ENCODE measurements at places on chromosomes 13 and 19.

DNA sequence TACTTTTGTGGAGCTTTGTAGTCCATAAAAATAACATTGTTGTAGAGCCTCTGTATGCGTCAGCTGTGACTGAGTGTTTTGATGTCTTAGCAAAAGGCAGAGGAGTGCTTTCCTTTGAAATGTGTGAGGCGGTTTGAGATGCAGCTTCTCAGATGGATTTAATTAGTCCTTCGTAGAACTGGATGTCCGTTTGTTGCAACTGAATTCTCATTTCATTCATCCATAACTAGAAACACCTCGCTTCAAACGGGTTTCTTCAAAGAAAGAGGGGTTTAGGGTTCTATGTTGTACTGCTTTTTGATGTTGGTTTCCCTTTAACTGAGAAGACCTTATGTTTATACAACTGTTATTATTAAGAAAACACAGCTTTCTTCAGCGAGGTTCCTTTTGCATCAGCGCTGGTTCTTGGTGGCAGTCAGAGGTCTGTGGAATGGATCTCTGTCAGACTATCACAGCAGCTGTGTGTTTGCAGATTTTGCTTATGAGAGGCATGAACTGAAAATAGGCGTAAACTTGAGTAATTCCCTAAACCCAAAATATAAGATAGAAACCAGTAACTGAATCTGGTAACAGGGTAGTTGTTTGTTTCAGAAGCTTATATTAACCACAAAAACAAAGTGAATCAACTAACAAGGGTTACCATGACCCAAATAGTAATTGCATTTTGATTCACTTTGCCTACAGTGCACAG lies 194.4 kb downstream of the GGACT start:
- H3K4me3 ChIP-seq: no peak overlapping the region
- ATAC-seq: no peak
- H3K27ac ChIP-seq: peak overlapping the region; percentile 53
- H3K4me1 ChIP-seq: peaks cover 9% of the 10 kb centered on the region
- no peaks in the 10 kb centered on the region for H3K27me3 ChIP-seq

DNA sequence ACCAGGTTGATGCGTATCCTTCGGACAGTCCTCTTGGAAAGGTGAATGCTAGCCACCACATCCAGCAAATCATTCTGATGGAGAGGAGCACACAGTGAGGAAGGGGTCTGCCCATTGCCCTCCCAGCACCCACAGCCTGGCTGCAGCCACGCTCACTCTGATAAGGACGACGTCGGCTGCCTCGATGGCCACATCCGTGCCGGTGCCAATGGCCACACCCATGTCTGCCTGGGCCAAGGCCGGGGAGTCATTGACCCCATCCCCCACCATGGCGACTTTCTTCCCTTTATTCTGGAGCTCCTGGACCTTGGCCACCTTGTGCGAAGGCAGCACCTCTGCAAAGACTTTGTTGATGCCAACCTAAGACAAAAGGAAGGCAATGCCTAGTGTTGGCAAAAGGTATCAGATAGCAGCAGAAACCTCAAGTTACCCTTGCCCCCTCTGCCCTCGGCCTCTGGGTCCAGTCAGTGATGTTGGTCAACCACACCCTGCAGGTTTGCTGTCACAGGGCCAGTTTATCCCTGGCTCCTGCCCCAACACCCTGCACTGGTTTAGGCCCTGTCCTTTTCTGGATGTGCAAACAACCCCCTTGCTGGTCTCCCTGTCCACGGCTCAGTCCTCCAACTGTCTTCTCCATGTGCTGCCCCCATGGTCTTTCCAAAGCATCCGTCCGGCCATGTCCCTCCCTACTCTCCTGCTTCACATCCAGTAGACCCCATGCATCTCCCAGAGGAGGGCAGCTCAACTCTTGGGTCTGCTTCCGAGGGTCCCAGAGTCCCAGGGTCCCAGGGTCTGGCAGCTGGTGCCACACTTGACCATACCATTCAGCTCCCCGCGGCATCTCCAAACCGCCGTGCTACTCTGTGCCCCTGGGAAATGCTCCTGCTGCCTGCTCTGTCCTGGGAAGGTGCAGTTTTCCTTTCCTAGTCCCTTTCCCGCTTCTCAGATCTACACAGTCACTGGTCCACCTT lies 73.6 kb downstream of the ATP7B start:
- no peak overlapping the region for H3K27ac ChIP-seq
- H3K4me1 ChIP-seq: no peaks in the 10 kb centered on the region
- no peak for ATAC-seq
- H3K4me3 ChIP-seq: no peak overlapping the region

DNA sequence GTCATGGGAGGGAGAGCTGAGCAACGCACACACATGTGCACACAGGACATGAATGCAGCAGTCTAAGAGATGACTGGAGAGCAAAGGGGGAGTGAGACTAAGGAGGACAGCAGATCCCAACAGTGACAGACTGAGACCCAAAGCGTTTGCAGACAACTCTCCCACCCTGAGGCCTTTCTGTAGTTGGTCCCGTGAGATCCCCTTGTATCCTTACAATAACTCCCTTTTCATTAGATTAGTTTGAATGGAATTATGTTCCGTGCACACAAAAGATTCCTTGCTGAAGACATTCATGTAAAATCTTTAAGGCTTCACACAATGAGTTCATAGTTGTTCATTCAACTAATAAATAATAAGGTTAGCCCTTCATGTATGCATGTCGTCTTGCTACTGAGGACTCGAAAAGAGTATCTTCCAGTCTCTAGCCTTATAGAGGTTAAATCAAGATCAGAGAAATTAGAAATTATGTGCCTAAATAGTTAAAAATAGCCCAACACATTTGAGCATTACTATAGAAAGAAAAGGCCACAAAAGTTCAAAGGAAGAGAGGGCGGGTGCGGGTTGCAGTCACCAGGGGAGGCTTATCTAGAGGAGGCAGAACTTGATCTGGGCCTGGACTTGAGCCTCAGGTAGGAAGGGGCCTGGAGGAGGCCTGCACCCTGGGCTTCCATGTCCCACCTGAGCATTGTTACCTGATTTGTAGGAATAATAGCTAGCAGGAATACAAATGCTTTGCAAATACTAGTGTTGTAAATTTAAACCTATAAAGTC lies 3.1 kb upstream of the GTF3A start:
- no peaks in the 10 kb centered on the region for H3K36me3 ChIP-seq
- no peak for ATAC-seq
- no peak overlapping the region for H3K4me3 ChIP-seq
- H3K4me1 ChIP-seq: peaks cover 25% of the 10 kb centered on the region
- no peak overlapping the region for H3K27ac ChIP-seq

- no peak for ATAC-seq
- peaks cover 67% of the 10 kb centered on the region for H3K4me1 ChIP-seq
- no peaks in the 10 kb centered on the region for H3K36me3 ChIP-seq
- H3K4me3 ChIP-seq: no peak overlapping the region
Observed at GRCh38 chr13:98988277-98988676, 10.4 kb upstream of the DOCK9 start.

DNA sequence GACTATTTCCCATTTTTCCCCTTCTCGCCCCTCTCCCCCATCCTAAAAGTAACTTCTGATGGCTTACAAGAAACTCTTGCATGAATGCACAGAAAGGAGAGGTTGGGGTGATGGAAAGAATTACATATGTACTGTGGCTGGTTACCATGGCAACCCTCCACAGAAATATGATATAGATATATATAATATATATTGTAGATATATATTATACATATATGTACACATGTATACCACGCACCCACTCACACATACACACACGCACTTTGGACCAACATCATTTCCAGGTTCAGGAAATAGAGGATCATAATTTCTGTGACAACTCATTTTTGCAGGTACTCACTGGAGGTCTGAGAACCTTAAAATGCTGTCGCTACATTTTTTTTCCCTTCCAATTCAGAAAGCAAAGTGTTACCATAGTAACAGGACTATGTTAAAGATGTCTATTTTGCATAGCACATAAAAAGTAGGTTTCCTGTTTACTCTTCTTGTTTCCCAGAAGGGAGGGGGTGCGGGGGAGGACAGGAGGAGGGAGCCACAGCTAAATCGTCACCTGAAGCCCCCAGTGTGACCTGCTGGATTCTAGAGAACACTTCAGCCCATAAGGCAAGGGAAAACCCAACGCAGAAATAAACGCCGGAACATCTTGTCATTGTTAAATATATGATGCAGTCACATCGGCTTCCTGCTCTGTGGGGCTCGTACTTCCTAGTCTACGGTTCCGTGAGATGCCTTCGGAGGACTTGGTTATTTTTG lies 44.7 kb downstream of the EFNB2 start:
- H3K36me3 ChIP-seq: no peaks in the 10 kb centered on the region
- H3K4me3 ChIP-seq: no peak overlapping the region
- peak overlapping the region; percentile 67 for H3K27ac ChIP-seq
- H3K27me3 ChIP-seq: no peaks in the 10 kb centered on the region

GRCh38 chr19:11434703-11435056 lies 241 bp downstream of the ODAD3 start:
- no peaks in the 10 kb centered on the region for H3K27me3 ChIP-seq
- H3K27ac ChIP-seq: peak overlapping the region; percentile 88
- peaks cover 34% of the 10 kb centered on the region for H3K36me3 ChIP-seq
- no peaks in the 10 kb centered on the region for H3K4me1 ChIP-seq
- ATAC-seq: no peak

- H3K4me3 ChIP-seq: no peak overlapping the region
- peaks cover 16% of the 10 kb centered on the region for H3K27me3 ChIP-seq
- H3K4me1 ChIP-seq: no peaks in the 10 kb centered on the region
- no peak overlapping the region for H3K27ac ChIP-seq
Observed at GRCh38 chr13:113371061-113371460, 7.1 kb upstream of the GRTP1 start.

DNA sequence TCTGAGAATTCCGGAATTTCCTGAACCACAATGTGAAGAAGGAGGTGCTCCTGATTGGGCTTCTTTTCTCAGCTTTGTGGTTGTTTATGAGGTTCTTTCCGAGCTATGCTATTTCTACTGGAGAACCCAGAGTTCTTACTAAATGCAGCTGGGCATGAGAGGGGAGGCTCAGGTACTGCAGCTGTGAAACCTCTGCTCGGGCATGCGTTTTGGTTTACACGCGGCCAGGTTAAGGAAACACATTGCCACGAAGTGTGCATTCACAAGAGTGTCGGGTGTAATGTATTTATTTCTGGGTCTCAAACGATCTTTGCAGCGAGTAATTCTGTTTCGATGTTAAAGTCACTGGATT lies 661 bp upstream of the MIR17HG start:
- no peak for ATAC-seq
- peak overlapping the region; percentile 96 for H3K27ac ChIP-seq
- H3K27me3 ChIP-seq: peaks cover 33% of the 10 kb centered on the region
- peak overlapping the region; percentile 64 for H3K4me3 ChIP-seq

DNA sequence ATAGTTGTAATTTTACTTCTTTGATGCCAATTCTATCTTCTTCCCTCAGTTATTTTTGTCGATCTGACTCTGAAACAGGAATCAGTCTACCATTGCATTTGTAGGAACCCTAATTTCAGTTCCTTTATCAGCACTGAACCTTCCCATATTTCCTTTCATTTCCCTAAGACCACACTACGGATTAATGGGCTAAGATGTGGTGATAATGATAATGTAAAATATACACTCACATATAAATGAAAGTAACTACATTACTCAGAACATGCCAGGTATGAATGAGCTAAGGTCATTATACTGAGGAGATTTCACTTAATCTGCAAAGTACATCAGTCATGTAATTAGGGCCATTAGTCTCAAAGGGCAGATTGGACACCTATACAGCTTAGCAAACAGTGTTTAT lies 60.2 kb upstream of the RFC3 start:
- H3K4me3 ChIP-seq: no peak overlapping the region
- no peak for ATAC-seq
- no peaks in the 10 kb centered on the region for H3K36me3 ChIP-seq
- no peaks in the 10 kb centered on the region for H3K27me3 ChIP-seq
- no peak overlapping the region for H3K27ac ChIP-seq

DNA sequence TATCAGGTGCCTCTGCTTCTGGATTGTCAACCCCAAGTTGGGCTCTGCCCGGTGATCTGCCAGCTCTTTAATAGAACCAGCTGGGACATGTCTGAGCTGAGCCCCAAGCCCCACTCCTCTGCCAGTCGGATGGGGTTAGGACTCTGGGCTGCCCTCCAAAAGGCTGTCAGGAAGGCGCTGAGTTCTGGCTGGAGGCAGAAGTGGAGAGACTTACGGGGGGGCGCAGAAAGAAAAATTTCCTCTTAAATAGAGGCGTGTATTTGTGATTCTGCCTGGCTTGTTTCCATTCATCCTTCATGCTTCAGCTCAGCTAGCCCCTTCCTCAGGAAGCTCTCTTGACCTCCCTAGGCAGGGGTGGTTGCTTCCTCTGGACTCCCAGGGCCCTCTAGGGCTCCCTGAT lies 985 bp upstream of the KCNK6 start:
- ATAC-seq: no peak
- peaks cover 15% of the 10 kb centered on the region for H3K27me3 ChIP-seq
- H3K4me3 ChIP-seq: no peak overlapping the region
- no peaks in the 10 kb centered on the region for H3K4me1 ChIP-seq
- no peaks in the 10 kb centered on the region for H3K36me3 ChIP-seq

DNA sequence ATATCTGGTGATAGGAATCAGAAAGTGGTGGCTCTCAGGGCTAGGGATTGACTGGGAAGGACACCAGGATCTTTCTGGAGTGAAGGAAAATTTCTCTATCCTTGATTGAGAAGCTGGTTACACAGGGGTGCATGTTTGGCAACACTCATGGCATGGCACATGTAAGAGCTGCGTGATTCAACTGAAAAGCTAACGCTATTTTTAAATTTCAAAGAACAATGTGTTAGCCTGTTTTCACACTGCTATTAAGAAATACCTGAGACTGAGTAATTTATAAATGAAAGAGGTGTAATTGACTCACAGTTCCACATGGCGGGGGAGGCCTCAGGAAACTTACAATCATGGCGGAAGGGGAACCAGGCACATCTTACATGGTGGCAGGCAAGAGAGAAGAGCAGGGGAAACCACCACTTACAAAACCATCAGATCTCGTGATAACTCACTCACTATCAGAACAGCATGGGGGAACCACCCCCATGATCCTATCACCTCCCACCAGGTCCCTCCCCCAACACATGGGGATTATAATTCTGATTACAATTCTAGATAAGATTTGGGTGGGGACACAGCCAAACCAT lies 7.4 kb downstream of the SIGLEC8 start:
- no peak overlapping the region for H3K4me3 ChIP-seq
- H3K27ac ChIP-seq: no peak overlapping the region
- ATAC-seq: no peak
- peaks cover 78% of the 10 kb centered on the region for H3K27me3 ChIP-seq
